Brain pericyte (primary cell): ENCODE measurements at places on chromosomes 4 and X.
A peak's percentile ranks its signal among the peaks of the same experiment; 100 is the strongest.

DNA sequence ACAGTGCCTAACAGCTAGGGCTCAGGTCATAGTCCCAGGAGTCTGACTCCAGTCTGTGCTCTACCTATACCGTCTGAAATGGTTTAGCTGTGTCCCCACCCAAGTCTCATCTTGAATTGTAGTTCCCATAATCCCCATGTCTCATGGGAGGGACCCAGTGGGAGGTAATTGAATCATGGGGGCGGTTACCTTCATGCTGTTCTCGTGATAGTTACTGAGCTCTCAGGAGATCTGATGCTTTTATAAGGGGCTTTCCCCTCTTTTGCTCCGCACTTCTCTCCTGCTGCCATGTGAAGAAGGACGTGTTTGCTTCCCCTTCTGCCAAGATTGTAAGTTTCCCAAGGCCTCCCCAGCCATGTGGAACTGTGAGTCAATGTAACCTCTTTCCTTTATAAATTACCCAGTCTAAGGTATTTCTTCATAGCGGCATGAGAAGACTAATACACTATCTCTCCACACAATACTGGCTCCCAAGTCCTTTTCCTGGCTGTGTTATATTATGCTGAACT is 110.8 kb downstream of the AFAP1 start:
- no peak for DNase-seq

GRCh38 chr4:52633846-52634245 is 25.3 kb downstream of the USP46 start:
- DNase-seq = no peak

GRCh38 chrX:120408168-120408567 is 46.3 kb downstream of the ATP1B4 start:
- no peak for DNase-seq

GRCh38 chr4:100466501-100466900 is 51.3 kb downstream of the EMCN start:
- DNase-seq = no peak

DNA sequence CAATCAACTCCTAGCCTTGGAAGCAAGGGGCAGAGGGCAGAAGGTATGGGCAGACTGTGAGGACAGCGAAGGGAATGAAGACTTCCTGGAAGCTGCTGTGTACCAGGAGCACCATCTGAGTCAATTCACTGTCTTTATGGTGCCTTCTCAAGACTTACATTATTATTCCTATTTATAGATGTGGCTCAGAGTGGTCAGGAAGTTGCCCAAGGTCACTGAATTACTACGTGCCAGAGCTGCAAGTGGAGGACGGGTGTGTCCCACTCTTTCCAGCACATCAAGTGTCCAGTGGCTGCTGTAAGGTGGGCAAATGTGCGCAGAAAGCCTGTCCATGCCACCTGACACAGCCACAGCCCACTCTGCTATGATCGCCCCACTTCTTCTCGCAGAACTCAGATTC is 32.0 kb downstream of the SMPX start:
- no peak for DNase-seq

- no peak for DNase-seq
These were observed 28.8 kb downstream of the FAM199X start for GRCh38 chrX:104195013-104195412.

DNA sequence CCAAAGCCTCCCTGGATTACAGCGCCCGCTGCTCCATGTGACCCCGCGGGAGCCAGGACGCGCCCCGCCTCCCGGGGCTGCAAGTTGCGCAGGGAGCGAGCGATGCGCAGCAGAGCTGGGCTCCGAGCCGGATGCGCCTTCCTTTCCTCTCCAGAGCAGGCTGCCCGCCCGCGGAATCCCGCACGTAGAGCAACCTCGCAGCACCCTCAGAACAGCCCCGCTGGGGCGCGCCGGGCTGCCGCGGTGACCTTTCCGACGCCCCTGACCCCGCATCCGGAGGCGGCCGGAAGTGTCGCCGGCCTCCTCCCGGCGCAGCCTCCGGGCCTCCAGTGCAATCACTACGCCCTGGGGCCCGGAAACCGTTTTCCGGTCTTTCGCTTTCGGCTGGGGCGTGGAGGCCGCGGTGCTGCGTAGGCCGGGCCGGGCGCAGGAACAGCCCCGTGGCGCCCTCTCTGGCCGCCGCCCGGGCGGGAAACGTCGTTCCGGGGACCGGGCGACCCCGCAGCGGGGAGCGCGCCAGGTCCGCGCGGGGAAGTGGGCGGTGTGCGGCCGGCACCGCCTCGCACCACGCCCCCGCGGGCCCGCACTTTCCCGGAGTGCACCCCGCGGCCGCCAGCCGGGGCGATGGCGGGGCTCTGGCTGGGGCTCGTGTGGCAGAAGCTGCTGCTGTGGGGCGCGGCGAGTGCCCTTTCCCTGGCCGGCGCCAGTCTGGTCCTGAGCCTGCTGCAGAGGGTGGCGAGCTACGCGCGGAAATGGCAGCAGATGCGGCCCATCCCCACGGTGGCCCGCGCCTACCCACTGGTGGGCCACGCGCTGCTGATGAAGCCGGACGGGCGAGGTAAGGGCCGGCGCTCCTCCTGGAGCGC is at the start of gene CYP4V2:
CYP4V2 (plus strand) TSS at position 368 of the 866 bp plus-strand sequence; CDS start at position 625, 257 bp downstream.
- DNase-seq = no peak

DNA sequence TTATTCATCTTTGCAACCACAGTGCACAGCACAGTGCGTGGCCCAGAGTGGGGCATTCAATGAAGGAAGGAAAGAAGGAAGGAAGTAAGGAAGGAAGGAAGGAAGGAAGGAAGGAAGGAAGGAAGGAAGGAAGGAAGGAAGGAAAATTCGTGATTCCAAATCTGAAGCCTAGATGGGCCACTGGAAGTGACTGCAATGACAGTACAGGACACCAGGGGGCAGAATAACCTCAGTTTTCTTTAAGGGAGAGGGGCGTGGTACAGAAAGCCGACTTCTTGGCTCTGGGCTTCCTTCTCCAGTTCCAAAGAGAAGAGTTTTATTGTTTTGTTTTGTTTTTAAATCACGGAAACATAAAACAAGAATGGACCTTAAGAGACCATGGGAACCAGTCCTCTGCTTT is 47.8 kb downstream of the APLN start:
- DNase-seq = no peak

GRCh38 chr4:182809417-182810102 is 107.6 kb downstream of the DCTD start:
- DNase-seq = no peak

DNA sequence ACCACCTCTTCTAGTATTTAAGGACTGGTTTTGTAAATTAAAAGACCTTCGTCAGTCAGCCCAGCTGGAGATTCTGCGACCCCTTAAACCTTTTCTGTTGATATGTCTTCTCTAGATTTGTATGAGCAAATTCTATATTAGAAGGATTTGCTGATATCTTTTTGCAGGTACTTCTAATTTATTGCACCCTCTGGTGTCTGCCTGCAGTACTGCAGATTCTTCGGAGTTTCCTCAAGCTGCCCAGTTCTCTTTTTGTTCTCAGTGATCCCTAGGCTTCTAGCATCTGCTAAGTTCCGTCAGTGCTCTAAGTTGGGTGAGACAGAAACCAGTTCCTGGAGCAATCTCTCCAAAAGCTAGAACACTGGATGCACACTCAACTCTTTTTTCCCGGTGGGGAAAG is 545.2 kb downstream of the C4orf33 start:
- DNase-seq = no peak

DNA sequence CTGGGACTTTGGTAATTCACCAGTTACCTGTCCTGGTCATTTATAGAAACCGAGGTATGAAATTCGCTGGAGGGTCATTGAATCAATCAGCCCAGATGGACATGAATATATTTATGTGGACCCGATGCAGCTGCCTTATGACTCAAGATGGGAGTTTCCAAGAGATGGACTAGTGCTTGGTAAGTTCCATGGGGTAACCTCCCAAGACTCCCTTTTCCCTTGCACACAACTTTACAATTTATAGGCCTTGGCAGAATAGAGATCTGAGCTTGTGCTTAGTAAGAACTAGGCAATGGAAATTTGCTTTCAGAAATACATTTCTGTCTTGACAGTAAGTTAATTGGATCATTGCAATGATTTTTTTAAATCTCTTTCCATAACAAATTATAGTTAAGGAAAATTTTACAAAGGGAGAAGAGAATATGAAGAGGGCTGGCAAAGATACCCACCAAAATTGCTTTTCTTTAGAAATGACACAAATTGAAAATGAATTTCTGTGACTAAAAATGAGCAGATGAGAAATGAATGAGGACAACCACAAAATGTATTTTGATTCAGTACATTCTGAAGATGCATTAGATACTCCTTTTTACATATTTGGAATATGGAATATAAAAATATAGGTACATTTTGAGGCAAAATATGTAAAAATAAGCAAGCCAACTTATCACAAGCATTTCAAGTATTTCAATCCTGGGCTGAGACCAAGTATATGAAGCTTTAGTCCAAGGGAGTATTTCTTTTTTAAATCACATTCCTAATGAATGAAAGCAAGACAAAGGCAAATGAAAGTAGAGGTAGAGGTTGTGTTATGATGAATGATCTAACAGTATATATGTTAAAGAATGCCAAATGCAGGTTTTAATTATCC is 45.9 kb downstream of the PDGFRA start:
- no peak for DNase-seq

GRCh38 chr4:186021461-186022167 is 47.3 kb upstream of the TLR3 start:
- peak; percentile 24 for DNase-seq
